HEK293T (cell line): ENCODE measurements at places on chromosomes 16 and 17.

DNA sequence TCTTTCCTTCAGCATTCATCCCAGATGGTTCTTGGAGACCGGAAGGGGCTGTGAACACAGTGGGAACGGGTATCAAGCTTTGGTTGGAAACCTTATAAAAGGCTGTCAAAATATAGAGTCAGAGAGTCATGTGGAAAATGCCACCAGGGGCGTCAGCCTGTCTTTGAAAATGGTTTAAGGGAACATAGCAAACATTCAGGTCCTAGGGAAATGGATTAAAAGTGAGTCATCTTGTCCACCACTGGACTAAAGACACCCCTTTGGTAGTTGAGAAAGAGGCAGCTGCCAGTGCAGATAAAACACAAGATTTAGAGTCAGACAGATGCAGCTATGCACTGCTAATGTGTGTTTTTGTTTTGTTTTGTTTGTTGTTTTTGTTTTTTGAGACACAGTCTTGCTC is 47.8 kb upstream of the BCO1 start:
- no peak for DNase-seq

DNA sequence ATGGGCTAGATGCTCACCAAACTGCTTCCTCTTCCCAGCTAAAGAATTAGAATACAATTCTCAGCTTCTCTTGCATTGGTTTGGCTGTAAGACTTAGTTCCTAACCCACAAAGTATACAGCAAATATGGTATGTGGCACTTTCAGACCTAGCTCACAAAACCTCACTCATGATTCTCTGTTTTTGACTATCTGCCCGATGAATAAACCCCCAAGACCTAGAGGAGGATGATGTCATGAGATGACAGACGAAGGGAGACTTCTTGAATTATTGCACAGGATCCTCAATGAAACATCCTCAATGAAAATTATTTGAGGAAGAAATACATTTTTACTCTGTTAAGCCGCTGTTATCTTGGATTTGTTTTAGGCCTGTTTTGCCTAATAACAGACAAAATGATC is 14.3 kb downstream of the CNOT1 start:
- no peak for DNase-seq

DNA sequence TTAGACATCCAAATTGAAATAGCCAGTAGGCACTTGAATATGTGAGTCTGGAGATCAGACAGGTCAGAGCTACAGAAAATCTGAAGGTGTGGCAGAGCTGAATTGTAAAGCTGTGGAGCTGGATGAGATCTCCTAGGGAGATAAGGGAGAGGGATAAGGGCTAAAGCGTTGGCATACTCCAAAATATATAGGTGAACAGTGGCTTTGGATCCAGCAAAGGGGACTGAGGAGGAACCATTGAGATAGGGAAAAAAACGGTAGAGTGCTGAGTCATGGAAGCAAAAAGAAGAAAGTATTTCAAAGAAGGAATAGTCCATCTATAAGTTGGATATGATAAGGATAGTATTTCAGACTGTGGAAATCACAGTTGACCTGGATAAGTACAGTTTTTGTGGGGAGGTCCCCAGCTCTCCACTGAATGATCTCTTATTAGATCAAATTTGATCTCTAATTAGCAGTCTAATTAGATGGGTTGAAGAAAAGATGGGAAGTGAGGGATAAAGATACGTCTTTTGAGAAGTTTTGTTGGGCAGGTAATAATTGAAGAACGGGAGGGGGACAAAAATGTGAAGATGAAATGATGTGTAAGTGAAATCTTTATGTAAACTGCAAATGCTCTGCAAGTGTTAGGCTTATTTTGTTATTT is 587 bp upstream of the DBF4B start:
- DNase-seq, result no peak

- DNase-seq, result no peak
Observed at GRCh38 chr17:17215575-17215974, 9.4 kb upstream of the PLD6 start.

DNA sequence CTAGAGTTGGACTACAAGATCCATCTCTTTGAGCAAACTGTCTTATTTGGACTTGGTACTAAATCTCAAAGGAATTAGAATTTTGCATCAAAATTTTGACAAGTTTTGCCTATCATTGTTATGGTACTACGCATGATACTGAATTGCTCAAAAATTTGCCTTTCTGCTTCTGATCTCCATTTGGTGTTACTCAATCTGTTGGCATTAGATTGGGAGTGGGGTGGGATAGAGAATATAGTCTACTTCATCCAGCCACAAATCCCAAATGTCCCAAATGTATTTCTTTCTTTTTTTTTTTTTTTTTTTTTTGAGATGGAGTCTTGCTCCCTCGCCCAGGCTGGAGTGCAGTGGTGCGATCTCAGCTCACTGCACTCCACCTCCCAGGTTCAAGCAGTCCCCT is 204.8 kb downstream of the TANC2 start:
- DNase-seq, result no peak

DNA sequence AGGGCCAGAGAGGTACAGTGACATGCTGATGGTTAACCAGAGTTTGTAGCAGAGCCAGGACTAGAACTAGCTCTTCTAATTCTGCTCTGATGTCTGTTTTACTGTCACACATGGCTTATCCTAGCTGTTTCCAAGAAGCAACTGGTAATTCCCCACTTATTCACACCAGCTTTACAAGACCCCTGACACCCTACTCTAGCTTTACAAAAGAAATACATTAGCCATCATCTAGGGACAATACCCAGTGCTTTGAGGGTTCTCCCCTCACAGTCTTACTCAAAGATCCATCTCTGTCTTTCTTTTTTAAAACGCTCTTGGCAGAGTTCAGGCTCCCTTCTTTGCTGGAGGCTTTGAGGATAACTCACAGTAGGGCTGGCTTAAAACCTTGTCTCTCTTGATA is 197.3 kb upstream of the PMFBP1 start:
- DNase-seq, result no peak

DNA sequence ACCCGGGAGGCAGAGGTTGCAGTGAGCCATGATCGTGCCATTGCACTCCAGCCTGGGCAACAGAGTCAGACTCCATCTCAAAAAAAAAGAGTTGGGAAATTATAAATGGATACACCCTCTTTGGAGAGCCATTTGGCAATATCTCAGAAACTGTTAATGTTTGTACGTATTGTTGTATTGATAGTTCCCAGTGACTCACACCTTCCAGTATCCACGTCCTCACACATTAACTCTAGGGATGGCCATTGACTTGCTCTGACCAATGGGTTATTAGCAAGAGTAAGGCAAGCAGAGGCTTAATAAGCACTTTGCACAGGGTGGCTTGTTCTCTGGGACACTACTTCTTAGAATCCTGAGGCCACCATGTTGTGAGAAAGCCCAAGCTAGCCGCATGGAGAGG is 107.6 kb upstream of the LHX1 start:
- DNase-seq, result no peak

- no peak for DNase-seq
Observed at GRCh38 chr17:40607641-40608040, 40.0 kb downstream of the SMARCE1 start.

- DNase-seq, result no peak
Observed at GRCh38 chr16:65994291-65994690, 372.2 kb upstream of the CDH5 start.

DNA sequence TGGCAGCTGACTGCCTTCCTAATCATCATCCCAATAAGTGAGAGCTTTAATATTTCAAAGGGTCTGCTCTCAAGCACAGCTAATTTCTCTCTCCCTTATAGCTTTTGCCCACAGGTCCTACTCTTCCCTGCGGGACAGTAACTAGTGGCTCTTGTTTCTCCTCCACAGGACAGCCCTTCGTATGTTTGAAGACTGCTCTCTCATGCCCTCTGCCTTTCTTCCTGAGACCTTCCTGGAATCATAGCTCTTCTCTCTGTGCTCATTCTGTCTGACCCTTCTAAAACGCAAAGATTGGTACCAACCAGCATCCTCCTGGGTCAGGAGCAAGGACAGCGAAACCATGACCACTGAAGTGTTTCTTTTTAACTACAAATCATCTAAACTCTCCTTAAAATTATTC is 168.9 kb downstream of the GRIN2A start:
- DNase-seq, result no peak

GRCh38 chr17:70021726-70022125 is 53.3 kb upstream of the KCNJ16 start:
- DNase-seq, result no peak
